ENCODE measurements at places on chromosomes 5 and 9.
A peak's percentile ranks its signal among the peaks of the same experiment; 100 is the strongest.

DNA sequence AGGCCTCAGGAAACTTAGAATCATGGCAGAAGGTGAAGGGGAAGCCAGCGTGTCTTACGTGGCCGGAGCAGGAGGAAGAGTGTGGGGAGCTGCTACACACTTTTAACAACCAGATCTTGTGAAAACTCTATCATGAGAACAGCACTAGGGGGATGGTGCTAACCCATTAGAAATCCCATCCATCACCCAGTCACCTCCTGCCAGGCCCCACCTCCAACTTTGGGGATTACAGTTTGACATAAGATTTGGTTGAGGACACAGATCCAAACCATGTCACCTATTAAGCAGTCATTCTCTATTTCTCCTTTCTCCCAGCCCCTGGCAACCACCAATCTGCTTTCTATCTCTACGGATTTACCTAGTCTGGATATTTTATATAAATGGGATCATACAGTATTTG lies 26.9 kb downstream of the PBX3 start:
- DNase-seq = no peak

DNA sequence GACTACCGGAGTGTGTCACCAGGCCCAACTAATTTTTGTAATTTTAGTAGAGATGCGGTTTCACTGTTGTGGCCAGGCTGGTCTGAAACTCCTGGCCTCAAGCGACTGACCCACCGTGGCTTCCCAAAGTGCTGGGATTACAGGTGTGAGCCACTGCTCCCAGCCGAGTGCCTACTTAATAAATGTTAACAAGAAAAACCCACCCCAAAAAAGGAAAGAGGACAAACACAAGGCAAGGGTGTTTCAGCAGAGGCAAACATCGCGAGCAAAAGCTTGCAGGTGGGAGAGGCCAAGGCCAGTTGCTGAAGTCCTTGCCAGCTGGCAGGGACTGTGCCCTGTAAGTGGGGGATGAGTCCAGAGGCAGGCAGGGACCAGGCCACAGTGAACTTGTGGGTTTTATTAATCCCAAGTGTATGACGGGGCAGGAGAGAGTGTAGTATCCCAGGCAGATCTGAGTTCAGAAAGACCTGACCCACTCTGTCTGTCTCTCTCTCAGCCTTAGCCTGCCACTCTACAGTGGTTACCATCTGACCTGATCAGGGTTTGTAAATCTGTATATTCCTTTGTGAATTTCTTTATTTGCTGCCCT lies 6.4 kb upstream of the FPGS start:
- DNase-seq = no peak

- no peak for DNase-seq
These were observed 1.1 kb downstream of the MAST4 start for GRCh38 chr5:66597183-66597757.

DNA sequence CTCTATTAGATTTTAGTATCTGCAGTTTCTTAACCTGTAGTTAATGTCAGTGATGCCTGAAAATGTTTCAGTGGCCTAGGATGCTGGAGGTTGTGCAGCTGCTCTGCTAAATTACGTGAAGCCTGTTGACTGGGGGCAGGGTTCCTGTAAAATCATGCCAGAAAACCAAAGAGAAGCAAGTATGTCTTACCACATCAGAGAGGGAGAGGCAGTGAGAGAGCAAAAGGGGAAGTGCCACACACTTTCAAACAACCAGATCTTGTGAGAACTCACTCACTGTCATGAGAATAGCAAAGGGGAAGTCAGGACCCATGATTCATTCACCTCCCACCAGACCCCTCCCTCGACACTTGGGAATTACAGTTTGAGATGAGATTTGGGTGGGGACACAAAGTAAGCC lies 83.9 kb upstream of the CYLC2 start:
- no peak for DNase-seq

- DNase-seq = no peak
These were observed 122.9 kb downstream of the CDC42SE2 start for GRCh38 chr5:131386779-131387178.

DNA sequence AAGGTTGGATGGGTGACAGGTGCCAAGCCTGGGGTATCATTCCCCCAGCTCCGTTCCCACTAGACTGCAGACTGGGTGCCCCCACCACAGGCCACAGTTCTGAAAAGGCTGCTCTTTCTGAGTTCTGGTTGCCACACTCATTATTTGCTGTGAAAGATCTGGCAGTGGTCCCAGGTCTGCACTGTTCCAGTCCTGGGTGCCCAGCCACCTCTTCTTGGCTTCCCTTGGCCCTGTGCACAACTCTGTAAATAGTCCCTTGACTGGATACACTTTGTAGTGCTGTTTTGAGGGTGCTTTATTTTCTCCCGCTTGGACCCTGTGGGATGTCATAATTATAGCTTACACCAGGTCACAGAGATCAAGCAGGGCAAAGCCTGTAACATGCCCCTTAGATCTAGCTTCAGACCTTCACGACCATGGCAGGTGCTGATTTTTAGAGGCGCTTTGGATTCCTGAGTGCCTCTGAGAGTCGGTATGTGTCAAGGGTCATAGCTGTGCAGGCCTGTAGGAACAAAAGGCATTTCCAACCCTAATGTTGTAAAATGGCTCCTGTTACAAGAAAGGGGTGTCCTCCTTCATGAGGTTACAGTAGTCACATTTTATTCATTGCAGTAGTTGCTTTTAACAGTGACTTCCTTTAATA lies 344.9 kb downstream of the ICE1 start:
- DNase-seq = no peak

DNA sequence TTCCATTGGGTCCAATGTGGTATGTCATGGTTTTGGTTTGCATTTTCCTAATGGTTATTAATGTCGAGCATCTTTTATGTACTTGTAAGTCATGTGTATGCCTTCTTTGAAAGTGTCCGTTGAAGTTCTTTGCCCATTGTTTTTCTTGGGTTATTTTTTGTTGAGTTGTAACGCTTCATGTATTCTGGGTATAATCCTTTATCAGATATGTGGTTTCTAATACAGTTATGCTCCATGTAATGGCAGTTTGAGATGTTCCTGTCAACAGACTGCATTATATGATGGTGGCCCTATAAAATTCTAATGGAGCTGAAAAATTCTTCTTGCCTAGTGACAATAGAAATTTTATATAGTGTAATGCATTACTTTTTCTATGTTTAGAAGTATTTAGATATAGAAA lies 17.2 kb downstream of the RIC1 start:
- DNase-seq = no peak

- no peak for DNase-seq
These were observed 779 bp downstream of the PKN3 start for GRCh38 chr9:128702949-128703615.

DNA sequence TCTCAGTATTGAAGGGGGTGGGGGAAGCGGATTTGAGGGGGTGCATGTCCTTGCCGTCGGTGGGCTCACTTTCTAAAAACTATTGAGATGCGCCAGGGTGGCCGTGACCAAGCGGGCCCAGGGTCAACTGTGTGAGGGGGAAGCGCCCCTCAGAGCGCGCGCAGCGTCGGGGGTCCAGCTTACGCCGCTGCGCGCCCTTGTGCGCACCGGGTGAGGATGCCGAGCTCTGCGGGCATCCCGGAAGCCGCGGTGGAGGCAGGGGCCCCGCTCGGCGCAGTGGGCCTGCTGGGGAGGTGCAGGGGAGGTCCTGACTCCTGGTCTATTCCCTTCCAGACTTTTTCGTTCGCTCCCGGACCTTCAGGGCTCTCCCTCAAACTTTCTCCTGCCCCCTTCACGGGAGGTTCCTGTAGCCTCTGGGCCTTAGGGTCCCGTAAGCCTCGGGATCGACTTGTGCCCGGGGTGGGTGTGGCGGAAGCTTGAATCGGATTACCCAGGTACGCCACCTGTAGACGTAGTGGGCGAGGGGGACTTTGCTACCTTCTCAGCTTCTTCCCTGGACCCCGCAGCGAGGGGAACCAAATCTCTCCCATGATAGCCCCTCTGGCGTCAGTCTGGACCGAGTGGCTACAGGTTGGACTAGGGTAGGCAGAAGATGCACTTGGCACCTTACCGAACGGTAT lies 2.5 kb upstream of the PRDM6 start:
- no peak for DNase-seq

DNA sequence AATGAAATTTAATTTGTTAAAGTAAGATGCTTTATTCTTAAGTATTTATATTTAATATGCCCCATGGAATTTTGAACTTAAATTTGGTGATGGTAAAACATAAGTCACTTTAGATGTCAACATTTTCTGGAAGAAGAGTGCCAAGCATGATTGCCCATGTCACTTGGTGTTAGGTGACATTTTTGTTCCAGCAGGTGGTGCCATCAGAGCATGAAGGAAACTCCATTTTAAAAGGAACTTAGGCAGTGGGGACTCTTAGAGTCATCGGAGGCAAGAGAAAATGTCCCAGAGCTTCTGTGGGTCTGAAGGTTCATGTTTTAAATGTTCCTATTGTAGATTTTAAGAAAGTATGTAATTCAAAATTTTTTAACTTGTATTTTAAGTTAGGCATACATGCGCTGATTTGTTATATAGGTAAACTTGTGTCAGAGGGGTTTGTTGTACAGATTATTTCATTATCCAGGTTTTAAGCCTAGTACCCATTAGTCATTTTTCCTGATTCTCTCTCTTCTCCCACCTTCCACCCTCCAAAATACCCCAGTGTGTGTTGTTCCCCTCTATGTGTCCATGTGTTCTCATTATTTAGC lies 789.3 kb downstream of the SEMA5A start:
- no peak for DNase-seq

DNA sequence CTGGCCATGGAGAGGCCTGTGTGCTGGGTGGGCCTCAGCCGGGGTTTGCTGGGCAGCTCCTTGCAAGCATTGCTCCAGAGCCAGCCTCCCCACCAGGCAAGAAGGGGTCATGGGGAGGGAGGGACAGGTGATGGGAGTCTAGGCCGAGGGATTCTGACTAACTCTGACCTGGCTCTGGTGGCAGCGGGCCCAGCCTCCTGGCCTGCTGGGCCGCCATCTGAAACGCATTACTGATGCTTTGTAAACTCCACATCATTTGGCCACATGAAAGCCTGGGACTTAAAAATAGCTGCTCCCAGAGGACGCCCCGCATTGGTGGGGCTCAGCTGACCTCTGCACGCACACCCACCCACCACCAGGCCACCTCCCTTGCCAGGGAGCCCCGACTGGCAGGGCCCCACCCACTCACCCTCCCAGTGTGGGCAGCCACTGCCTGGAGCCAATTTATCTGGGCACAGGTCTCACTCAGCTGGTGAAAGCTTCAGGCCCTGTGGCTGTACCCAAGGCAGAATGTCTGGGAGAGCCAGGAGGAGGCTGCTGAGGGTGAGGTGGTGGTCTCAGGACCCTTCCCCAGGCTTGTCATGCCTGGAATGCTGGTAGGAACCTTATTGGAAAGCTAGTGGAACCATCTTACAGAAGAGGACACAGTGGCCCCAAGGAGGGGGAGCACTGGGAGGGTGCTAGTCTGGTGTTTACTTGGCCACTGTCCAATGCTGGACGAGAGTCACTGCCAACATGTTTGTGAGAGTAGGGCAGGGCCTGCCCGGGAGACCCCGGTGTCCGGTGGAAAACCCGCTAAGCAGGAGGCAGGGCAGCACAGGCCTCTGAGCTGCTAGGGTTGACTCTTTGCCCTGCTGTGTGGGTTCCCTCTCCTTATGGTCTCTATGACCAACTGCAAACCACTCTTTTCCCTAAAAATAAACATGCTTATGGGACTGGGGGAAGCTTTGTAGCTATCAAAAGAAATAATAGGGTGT lies 10.8 kb downstream of the TCF7 start:
- DNase-seq = no peak

GRCh38 chr5:78671609-78672008 lies 23.0 kb upstream of the LHFPL2 start:
- no peak for DNase-seq

- DNase-seq = no peak
These were observed 199.8 kb downstream of the SMC2 start for GRCh38 chr9:104293877-104294276.

- peak; percentile 13 for DNase-seq
These were observed 193.2 kb downstream of the MAPKAP1 start for GRCh38 chr9:125513668-125514413.

- DNase-seq = no peak
These were observed 5.3 kb downstream of the TNPO1 start for GRCh38 chr5:72821776-72822175.

DNA sequence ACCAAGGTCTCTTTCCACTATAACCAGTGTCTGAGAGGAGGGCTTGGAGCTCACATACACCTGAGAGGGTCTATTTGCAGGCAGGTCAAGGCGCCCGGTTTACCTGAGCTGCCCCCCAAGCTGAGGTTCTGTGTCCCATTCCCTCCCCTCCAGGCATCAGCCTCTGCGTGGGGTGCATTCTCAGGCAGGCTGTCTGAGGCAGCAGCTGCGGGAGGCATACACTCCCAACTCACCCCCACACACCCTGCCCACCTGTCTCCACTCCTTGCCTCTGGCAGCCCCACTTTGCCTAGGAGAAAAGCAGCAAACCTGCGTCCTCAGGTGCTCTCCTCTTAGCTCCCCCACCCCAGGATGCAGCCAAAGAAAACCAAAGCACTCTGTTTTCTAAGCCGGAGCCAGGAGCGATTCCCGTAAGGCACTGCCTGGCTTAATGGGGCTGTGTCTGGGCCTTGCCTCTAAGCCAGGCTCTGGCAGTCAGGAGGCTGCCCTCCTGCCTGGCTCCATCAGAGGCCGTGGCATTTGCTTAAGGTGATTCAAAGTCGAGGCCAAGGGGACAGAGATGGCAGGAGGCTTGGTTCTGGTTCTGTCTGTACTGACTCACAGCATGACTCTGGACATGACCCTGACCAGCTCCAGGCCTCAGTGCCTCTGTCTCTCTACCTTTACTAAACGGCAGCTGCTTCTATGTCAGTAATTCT lies 139.2 kb upstream of the TRIM32 start:
- DNase-seq = no peak

DNA sequence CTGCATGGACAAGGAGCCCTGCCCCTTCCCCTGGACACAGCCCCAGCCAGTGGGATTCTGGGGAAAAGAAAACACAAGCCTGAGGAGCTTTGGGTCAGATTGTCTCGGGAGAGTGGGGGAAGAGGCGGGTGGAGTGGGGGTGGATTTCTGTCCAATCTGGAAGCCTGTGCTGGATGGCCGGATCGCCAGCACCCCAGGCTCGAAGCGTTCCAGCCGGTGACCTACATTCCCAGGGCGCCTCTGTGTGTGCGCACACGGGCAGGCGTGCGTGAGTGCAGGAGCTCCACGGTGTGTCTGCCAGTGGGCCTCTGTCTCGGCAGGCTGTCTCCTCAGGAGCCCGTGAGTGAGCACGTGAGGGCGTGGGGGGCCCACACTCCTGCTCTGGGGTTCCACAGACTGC lies 74.3 kb upstream of the DAB2IP start:
- DNase-seq = no peak

DNA sequence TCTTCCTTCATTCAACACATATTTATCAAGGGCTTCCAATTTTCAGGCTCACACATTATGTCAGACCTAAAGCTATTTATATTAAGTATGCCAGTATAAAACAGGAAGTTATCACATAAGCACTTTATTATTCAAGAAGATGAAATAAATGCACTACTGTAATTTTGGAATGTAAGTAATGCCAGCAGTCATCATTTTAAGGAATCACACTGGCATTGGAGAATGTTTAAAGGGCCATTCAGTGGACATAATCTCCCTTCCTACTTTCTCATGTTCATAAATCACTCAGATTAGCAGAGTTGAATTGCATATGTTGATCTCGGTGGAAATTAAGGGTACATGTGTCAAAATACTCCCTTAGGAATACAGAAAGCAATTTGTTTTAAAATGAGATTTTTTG lies 164.4 kb downstream of the GIN1 start:
- no peak for DNase-seq

GRCh38 chr5:9977070-9977469 lies 272.6 kb downstream of the ATPSCKMT start:
- no peak for DNase-seq

- no peak for DNase-seq
These were observed 5.9 kb upstream of the LCN1 start for GRCh38 chr9:135515083-135515951.

- DNase-seq = no peak
These were observed 29.3 kb downstream of the PRRC2B start for GRCh38 chr9:131423171-131423581.

- no peak for DNase-seq
These were observed 532.2 kb downstream of the ACTL7B start for GRCh38 chr9:108323615-108324014.

Measured in activated T-helper 2 cell treated with anti-CD3 and anti-CD28 coated beads, Interferon-gamma antibody, Interleukin-2, Interleukin-4, amounts not matched to agents 10 μg/mL and 5 μg/mL and 100 μg/mL, durations not matched to agents 14 hours and 24 hours and 36 hours (primary cell).